Pons (tissue), 1 donor: ENCODE measurements at places on chromosomes 5 and 9.

DNA sequence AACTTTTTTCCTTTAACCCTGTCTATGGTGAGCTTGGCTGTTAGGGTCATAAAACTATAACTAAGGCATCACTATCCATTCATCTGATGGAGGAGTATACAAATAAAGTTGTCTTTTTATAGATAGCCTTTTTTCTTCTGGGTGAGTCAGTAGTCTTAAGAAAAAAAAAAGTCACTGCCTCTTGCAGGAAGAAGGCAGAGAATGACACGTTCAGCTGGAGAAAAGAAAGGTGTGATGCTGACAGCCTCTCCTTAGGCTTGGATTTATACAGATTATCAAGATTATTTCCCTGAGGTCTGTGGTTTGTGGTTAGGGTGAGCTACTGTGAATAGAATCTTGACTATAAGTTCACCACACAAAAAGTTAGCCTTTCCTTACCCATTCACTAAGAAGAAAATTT is 23.0 kb downstream of the EPB41L4B start:
- no peak for DNase-seq

GRCh38 chr5:93428868-93429267 is 152.2 kb downstream of the NR2F1-AS1 start:
- DNase-seq = no peak

DNA sequence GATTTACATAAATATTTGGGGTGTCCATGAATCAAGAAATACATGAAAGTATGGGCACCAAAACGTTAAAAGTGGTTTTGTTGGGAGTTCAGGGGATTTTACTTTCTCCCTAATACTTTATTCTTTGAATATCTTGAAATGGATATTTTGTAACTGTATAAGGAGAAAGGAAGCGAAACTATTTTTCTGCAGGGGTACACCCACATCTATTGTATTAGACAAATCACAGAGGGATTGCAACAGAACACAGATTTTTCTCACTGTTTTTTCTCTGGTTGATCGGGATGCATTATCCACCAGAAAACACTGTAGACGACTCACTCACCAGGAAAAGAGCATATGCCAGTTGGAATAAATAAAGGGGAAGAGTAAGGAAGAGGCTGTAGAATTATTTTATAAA is 1.2 kb upstream of the RABGAP1 start:
- DNase-seq = no peak

DNA sequence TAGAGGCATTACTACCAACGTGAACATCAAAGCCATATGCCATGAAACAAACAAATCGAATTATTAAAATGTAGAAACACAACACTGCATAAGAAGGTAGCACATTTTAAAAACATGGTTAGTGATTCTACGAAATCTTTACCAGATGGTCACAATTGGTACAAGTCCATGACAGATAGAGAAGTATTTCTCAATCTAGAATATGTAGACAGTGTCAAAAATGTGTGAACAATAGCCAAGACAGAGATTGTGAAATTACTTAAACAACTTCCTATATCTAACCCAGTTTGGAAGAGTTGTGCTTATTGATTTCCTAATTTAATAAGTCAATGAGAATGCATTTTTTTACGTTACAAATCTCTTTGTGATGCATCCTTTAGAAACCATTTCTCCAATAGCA is 1121.6 kb downstream of the MAT2B start:
- no peak for DNase-seq

- no peak for DNase-seq
These were observed 10.6 kb downstream of the NIPAL4 start for GRCh38 chr5:157470631-157471030.

DNA sequence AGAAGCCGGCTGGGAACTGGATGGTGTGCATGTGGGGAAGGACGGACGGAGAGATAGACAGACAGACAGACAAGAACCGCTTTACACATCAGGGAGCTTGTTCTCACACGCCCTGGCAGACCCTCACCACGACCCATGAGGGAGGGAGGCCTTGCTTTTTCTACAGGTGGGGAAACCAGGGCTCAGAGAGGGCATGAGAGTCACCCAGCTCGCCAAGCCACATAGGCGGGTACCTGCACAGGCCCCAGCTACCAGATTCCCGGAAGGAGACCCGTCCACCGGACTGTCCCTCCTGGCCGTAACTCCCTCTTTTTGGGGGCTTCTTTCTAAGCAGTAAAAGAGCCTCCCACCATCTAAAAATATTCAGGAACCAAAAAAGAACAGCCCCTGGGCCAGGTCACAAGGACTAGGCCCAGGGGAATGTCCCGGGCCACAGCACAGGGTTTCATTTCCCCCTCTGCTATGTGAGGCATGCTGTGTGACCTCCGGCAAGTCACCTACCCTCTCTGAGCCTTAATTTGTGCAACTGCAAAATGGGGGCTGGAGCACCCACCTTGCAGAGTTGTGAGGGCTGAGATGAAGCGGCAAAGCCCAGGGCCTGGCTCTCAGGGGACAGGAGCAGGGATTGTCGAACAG is 84.4 kb upstream of the SARDH start:
- DNase-seq = no peak

DNA sequence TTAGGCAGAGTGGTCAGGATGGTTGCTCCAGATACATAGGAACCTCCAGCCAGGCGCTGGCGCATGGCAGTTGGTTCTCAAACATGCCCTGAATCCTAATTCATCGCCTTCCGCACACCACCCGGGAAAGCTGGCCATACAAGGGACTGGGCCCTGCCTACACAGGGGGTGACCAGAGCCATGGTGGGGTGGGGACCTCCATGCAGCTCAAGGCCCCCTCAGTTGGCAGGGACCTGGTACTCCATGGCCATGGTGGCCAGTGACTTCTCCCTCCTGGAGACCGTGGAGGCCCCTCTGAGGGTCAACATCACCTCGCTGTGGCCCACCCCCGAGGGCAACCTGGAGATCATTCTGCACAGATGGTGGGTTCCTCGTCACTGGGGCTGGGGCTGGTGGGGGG is 26.8 kb downstream of the PAEP start:
- no peak for DNase-seq

DNA sequence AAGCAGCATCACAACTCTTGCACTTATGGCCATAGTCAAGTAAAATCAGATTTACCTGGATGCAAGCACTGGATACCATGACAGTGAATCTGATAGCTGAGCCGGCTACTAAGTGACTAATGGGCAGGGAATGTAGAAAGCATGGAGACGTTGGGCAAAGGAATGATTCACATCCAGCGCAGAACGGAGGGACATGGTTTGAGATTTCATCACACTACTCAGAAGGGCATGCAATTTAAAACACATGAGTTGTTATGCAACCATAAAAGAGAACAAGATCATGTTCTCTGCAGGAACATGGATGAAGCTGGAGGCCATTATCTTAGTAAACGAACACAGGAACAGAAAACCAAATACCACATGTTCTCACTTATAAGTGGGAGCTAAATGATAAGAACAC is 169.1 kb upstream of the PIK3R1 start:
- no peak for DNase-seq

DNA sequence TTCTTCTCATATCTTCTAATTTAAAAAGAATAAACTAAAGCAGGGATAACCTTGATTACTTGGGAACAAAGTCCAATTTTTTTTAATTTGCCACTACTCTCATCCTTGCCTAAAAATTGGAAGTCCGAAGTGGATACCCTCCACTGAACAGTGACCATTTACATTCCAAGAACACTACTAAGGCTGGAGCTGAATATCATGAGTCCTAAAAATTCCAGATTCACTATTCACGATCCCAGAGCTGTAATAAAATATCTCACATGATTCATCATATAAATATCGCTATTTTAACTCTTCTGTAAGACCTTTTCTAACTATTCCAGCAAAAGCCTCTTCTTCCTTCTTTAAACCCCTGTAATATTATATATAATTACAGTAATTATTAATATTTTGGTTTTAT is 57.4 kb downstream of the ATPSCKMT start:
- no peak for DNase-seq

GRCh38 chr9:100111235-100111634 is 12.2 kb downstream of the INVS start:
- peak; percentile 89 for DNase-seq

- DNase-seq = no peak
These were observed 97.4 kb upstream of the TRIM32 start for GRCh38 chr9:116589392-116590354.

- DNase-seq = no peak
These were observed 97.0 kb upstream of the COL5A1 start for GRCh38 chr9:134544388-134545214.

- DNase-seq = no peak
These were observed 15.1 kb upstream of the ZCCHC7 start for GRCh38 chr9:37105234-37105633.

DNA sequence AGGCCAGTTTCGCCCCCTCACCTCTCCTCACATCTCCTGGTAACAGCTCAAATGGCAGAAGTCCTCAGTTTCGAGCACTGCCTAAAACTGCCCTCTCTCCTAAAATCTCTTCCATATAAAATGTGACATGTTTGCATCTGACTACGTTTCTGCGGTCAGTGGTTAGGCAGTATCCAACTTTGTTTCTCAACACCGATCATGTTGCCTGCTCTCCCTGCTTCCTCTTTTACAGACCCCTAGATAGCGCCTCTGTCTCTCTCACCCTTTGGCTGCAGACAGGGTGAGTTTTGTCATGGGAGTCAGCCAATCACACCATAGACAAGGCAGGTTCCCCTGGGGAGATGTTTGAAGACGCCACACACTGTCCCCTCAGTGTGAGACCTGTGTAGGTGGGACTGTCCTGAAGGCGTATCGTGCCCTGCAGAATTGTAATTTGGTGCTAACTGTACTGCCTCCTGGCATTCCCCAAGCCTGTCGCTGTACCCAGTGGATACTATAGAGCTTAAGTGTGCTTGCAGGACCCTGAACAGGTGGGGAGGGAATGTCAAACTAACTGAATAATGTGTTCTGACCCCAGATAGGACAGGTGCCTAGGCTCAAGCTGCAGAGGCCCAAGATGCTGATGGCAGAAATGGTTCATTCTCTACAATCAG is 1.1 kb downstream of the HEXB start:
- peak; percentile 64 for DNase-seq

DNA sequence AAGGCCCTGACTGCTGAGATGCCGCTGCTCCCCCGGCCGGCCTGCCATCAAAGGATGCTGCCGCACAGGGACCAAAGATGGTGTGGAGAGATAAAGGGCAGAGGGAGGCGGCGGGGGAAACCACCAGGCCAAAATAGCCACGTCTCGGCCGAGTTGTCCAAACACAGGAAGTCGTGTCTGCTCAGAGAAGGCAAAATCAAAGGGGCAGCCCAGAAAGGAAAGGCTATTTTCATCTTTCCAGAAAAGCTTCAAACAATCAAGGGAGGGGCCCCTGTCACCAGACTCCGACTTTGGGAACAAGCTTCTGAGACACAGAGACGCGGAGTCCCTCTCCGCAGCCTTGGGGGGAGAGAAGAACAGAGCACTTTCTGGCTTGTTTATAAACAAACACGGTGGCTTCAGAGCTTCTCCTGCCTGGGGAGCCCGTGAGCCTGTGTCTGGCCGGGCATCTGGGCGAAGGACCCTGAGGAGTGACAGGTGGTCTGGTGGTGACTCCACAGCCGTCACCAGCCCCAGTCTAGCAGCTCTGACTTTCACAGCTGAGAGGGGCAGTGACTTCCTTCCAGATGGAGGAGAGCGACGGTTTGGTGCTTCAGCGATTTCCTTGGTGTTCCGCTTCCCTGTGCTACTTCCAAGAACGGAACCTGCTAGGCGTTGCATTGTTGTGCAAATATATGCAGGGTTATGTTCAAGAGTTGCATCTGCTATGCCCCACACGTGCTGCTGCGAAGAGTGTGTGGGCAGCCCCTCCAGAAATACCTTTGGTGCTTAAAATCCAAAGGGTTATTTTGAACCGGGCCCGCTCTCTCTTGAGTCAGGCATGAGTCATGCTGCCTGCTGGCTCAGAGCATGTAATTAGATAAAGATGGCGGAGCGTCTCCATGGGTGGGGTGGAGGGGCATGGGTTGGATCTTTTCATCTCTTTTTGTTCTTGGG is 24.0 kb downstream of the ADAMTSL2 start:
- peak; percentile 74 for DNase-seq

GRCh38 chr5:2727550-2727949 is 23.9 kb downstream of the IRX2 start:
- DNase-seq = no peak

GRCh38 chr5:56406221-56406620 is 173.1 kb upstream of the ANKRD55 start:
- no peak for DNase-seq

- peak; percentile 79 for DNase-seq
These were observed 140.5 kb upstream of the TARS1 start for GRCh38 chr5:33300209-33300742.

- DNase-seq = no peak
These were observed 6.8 kb upstream of the ZBTB34 start for GRCh38 chr9:126853667-126854066.

DNA sequence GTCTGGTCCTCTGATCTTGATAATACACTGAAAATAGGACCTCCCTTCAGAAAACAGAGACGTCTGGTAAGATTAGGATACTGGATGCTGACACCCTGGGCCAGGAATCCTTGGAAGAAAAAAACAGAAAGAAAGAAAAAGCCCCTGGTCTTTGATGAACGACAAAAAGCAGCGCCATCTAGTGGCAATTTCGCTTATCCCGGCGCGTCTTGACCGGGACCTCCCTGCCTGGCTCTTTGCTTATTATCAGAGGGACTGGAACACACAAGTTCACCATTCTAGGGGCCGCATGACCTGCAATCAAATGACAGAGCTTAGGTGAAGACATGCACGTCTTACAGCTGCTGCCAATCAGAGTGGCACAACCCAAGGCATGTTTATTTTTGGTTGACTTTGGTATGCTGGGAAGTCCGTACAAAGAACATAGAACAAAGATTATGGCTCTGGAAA is 114.9 kb upstream of the NFIB start:
- DNase-seq = peak; percentile 71

- no peak for DNase-seq
These were observed 42.7 kb upstream of the PALM2AKAP2 start for GRCh38 chr9:109737295-109737694.

DNA sequence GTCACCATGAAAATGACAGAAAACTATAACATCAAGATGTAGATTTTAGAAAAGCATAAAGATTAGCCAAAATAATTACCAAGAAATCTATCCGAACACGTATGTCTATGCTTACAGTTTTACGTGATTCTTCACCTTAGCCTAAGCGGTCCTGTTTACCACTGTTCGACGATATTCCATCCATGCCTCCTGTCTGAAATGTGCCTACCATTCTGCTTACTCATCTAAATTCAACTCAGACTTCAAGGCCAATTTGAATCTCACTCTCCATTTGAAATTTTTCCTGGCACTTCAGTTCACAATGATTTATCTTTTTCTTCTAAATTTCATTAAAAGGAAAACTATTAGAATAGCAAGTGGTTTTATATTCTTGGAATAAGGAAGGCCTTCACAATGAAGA is 15.4 kb downstream of the ZDHHC21 start:
- DNase-seq = no peak

- DNase-seq = no peak
These were observed 158.5 kb downstream of the FSTL4 start for GRCh38 chr5:133453831-133454230.

GRCh38 chr5:74167206-74167929 is 473.2 kb downstream of the ENC1 start:
- no peak for DNase-seq
